ENCODE measurements at places on chromosomes 12 and 14. TPM values are rescaled to one million over a fixed set of nuclear protein-coding genes. Genes with fewer than 3 reads are reported as not detected.

The CLEC1A gene
- not detected for total RNA-seq

GRCh38 chr12:65640489-65640901 lies 183.8 kb upstream of the HMGA2 start:
- peak; percentile 64 for DNase-seq

The IKZF4 gene
- total RNA-seq, result 1.8 TPM

DNA sequence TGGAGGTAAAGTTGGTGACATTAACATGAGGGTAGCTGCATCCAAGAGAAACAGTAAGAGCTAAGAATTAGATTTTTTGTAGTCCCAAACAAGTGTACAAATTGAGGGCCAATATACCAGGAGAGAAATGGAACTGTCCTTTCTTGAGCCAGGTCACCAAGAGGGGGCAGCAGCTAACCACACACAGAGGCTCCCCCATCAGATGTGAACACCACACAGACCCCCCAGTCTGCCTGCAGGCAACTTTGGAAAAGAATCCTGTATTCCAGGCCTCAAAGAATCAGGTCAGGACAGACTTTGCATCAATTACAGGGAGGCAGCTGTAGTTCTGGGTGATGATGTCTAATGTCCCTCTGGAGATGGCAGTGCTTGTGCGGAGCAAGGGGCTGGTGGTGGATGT lies 77.9 kb downstream of the SPTB start:
- DNase-seq, result peak; percentile 17

GRCh38 chr12:979349-979748 lies 11.7 kb upstream of the ERC1 start:
- no peak for DNase-seq

The ARHGAP9 gene
- 0.18 TPM for total RNA-seq

- DNase-seq, result peak; percentile 44
These were observed 17.0 kb downstream of the RHOF start for GRCh38 chr12:121776190-121777098.

GRCh38 chr12:93442411-93443340 lies 929 bp upstream of the UBE2N start:
- DNase-seq, result peak; percentile 34

GRCh38 chr14:103332143-103332919 lies 1.7 kb upstream of the EIF5 start:
- DNase-seq, result no peak

DNA sequence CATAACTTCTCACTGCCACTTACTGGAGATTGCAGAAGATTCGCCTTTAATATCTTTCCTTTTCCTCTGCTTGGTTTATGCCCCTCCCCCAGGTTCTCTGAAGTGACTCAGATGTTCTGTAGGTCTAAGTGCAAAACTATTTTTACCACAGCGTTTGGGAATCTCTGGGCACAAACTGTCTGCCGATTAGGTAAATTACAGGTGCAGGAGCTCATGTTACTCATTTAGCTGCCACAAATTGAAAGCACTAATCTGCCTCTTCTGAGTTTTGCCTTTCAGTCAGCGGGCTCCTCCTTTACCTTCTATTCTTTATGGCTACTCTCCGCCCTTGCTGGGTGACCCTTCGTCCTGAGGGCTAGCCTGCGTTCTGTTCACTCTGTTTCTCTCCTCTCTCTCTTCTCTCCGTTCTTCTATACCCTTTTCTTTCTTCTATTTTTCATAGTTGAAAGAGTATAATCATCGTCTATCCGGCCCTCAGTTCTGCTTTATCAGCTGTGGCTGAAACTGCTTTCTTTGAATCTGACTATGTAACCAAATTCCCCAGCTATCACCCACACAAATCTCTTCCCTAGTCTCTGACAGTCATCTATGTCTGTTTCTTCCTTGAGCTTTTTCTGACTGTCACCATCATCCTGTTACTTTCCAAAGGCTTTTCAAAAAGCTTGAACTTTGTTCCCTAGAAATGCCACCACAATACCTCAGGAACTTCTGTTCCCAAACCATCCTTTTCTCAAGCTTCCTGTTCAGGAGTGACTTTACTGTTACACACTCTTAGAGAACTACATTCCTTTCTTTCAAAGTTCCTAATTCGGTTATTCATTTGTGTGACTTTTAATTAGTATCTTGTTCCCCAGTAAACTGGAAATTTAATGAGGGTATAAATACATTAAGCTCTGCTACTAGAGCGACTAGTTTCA lies 4.3 kb upstream of the MYF6 start:
- peak; percentile 77 for DNase-seq

DNA sequence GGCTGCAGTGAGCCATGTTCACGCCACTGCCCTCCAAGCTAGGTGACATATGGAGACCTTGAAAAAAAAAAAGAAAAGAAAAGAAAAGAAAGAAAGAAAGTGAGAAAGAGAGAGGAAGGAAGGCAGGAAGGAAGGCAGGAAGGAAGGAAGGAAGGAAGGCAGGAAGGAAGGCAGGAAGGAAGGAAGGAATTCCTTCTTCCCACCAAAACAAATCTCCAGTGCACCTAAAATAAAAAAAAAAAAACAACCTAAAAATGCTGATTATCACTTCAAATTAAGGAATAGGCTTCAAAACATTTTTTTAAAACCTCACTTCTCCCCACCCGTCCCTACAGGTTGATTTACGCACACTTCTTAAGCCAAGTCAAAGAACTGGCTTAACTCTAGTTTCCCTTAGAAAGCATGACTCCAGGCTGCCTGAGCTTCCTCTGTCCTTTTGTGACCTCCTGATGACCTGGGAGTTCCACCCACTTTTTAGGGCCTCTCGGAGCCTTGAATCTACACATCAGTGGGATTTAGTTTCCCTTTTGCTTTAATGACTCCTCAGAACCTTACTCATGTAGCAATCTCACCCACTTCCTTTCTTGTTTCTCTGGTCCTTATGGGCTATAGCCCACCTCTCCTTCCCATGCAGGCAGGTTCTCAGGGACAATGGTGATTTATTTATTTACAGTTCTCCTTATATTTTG lies 18.6 kb downstream of the DUSP6 start:
- no peak for DNase-seq
